Stimulated activated CD8-positive, alpha-beta memory T cell treated with anti-CD3 and anti-CD28 coated beads, Interleukin-7, amount 100 ng/mL, for 1 hour (primary cell): ENCODE measurements at places on chromosomes 5 and 9.

- DNase-seq: no peak
Measured at GRCh38 chr5:133366438-133366837, 245.9 kb downstream of the FSTL4 start.

DNA sequence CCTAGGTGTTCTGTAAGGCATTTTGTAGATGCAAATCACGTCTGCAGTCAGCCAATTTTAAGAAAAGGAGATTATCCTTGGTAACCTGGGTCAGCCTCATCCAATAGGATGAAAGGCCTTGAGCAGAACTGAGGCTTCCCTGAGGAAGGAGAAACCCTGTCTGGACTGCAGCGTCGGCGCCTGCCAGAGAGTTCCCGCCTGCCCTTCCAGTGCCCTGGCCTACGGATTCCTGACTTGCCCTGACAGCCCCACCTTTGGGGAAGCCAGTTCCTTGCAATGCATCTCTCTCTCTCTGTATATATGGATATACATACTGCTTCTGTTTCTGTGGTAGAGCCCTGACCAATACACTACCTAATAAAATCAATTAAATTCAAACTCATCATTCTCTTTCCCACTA lies 66.2 kb upstream of the RUFY1 start:
- no peak for DNase-seq

DNA sequence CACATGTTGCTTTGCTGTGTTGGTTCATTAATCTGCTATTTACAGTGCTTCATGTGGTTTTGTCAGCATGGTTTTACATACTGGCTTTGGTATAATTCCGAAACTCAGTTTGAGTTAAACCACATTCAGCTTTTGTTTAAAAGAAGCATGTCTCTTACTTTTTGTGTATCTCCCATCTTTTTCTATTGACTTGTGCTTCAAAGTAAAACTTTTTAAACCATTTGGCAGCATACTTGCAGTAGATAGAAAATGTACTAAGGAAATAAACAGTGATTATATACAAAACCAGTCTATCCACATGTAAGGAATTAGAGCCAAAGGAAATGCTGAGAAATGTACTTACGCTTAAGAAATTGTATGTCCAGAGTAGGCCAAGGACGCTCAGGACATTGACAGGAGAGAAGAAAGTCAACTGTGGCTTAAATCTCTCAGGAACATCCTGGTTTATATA lies 286.9 kb downstream of the ARHGEF28 start:
- DNase-seq: no peak

DNA sequence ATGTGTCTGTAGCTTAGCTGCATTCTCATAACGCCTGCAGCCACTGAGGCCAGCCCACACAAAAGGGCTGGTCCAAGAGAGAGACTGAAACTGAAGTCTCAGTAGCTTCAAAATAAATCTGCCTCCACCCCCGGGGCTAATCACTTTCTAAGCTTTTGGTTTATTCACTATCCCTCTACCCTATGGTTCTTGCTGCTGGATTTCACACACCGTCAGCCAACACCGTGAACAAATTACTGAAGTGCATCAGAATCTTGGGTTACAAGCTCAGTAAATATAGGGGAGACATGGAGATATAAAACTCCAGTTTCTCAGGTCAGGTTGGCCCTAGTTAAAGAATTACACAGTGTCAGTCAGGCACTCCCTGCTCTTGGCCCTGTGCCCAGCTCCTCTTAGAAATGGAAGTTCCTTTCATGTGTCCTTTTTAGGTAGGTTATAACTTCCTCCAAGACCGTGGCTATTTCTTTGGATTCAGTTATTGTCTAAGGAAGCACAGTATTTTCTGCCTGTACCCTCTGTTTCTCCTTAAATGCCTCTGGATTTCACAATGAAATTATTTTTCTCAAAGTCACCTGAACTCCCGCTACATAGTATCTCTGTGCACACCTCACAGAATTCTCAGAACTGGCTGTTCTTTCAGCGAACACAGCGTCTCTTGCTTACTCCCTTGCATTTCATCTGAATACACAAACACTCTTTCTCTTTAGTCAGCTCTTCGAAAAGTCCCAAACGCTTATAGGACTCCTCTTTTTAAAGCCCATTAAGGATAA lies 112.5 kb downstream of the FAM174A start:
- no peak for DNase-seq

- DNase-seq: no peak
Measured at GRCh38 chr5:5116956-5117355, 23.2 kb upstream of the ADAMTS16 start.

GRCh38 chr9:109072821-109073435 lies 46.8 kb downstream of the TMEM245 start:
- DNase-seq: no peak

DNA sequence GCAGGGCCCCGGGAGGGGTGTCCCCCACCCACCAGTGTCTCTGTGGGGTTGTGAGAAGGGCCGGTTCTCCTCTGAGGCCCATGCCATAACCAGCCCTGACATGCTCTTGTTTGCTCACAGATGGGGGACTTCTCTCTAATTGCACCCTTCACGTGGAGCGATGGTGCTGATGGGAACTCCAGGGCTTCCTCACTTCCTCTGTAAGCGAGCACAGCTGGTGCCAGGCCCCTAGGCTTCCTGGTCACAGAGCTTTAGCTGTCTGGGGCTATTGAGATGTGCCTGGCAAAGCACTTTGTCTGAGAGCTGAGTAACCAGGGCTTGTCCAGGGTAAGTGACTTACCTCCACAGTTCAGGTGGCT lies 36.4 kb downstream of the PHF2 start:
- DNase-seq: no peak
